ENCODE measurements at places on chromosomes 5 and 9. TPM values are rescaled to one million over a fixed set of nuclear protein-coding genes. Genes with fewer than 3 reads are reported as not detected.

ZBTB26 gene
- 2.9 TPM for total RNA-seq

PCDHGB2 gene
- total RNA-seq: 0.65 TPM

SPINK6 gene
- total RNA-seq: not detected

DIPK1B gene
- 201 TPM for total RNA-seq

SLC6A7 gene
- total RNA-seq: not detected

TMEM171 gene
- 12.3 TPM for total RNA-seq

LCN2 gene
- not detected for total RNA-seq

PCDHGA4 gene
- 1.7 TPM for total RNA-seq

C9orf153 gene
- not detected for total RNA-seq

GFPT2 gene
- 20.1 TPM for total RNA-seq

CTXN3 gene
- total RNA-seq: under 0.01 TPM

ALDH7A1 gene
- 51.8 TPM for total RNA-seq

BTNL8 gene
- total RNA-seq: not detected

F2RL1 gene
- total RNA-seq: 77.1 TPM

IL31RA gene
- total RNA-seq: 0.15 TPM

S1PR3 gene
- 1.8 TPM for total RNA-seq

SPINK4 gene
- not detected for total RNA-seq

THBS4 gene
- total RNA-seq: under 0.01 TPM

C9orf50 gene
- total RNA-seq: not detected

PTGES gene
- total RNA-seq: 0.32 TPM

TBC1D9B gene
- total RNA-seq: 41.9 TPM

CMBL gene
- total RNA-seq: 4.7 TPM

ABL1 gene
- 39.2 TPM for total RNA-seq

CDC20B gene
- under 0.01 TPM for total RNA-seq

SEMA5A gene
- 0.32 TPM for total RNA-seq

PCDHGA3 gene
- total RNA-seq: 0.15 TPM

Data from epithelial cell of umbilical artery (primary cell).